A549 treated with RU486 at 1 μM for 4 hours (cell line): ENCODE measurements at places on chromosomes 4 and X. TPM values are rescaled to one million over a fixed set of nuclear protein-coding genes. Genes with fewer than 3 reads are reported as not detected.

The FHDC1 gene
- 0.34 to 0.42 TPM (median 0.38 TPM) in 5 replicates for total RNA-seq

The HTRA3 gene
- total RNA-seq = 14.4 to 20.0 TPM (median 17.9 TPM) in 5 replicates

The ADGRG2 gene
- total RNA-seq = 4.6 to 7.0 TPM (median 6.4 TPM) in 5 replicates

The GPR82 gene
- not detected in 5 replicates for total RNA-seq

The TMEM33 gene
- total RNA-seq = 29.3 to 49.2 TPM (median 48.1 TPM) in 5 replicates

The ABCB7 gene
- total RNA-seq = 14.2 to 17.7 TPM (median 16.7 TPM) in 5 replicates

The GRIA3 gene
- not detected in 5 replicates for total RNA-seq

The AKAP14 gene
- not detected in 5 replicates for total RNA-seq

The ARR3 gene
- not detected in 5 replicates for total RNA-seq

The L1CAM gene
- total RNA-seq = 18.0 to 23.1 TPM (median 20.8 TPM) in 5 replicates

The CLDN34 gene
- total RNA-seq = not detected in 5 replicates

The UGT2B15 gene
- 0.09 to 0.13 TPM in 2 of 5 replicates, not detected in the others for total RNA-seq

The STS gene
- 1.5 to 2.3 TPM (median 2.1 TPM) in 5 replicates for total RNA-seq

The MSANTD1 gene
- total RNA-seq = 0.05 to 0.21 TPM (median 0.13 TPM) in 5 replicates

The SULT1B1 gene
- 0.14 TPM in 1 of 5 replicates, not detected in the others for total RNA-seq

The TRPC5OS gene
- not detected in 5 replicates for total RNA-seq

The OTC gene
- not detected in 5 replicates for total RNA-seq

The GPR143 gene
- 0.16 to 0.33 TPM (median 0.27 TPM) in 4 of 5 replicates, not detected in the other for total RNA-seq

The PRSS12 gene
- 0.18 to 0.66 TPM (median 0.20 TPM) in 5 replicates for total RNA-seq

The TMEM144 gene
- 1.7 to 4.5 TPM (median 3.4 TPM) in 5 replicates for total RNA-seq

The KIF4A gene
- total RNA-seq = 24.2 to 29.0 TPM (median 27.9 TPM) in 5 replicates

The ABLIM2 gene
- 0.54 to 0.88 TPM (median 0.58 TPM) in 5 replicates for total RNA-seq

The CT45A8 gene
- total RNA-seq = not detected in 5 replicates

The ZFP92 gene
- total RNA-seq = 0.31 to 0.62 TPM (median 0.50 TPM) in 5 replicates

The USP51 gene
- total RNA-seq = 0.30 to 0.49 TPM (median 0.45 TPM) in 5 replicates

The CNKSR2 gene
- 2.4 to 3.1 TPM (median 2.6 TPM) in 5 replicates for total RNA-seq

The COL25A1 gene
- not detected in 5 replicates for total RNA-seq

The XAGE2 gene
- not detected in 5 replicates for total RNA-seq

The LINC00632 gene
- total RNA-seq = 1.0 to 3.0 TPM (median 2.3 TPM) in 5 replicates

The HS3ST1 gene
- total RNA-seq = 0.33 to 0.67 TPM (median 0.42 TPM) in 5 replicates

The SUPT20HL1 gene
- total RNA-seq = not detected in 5 replicates

The FAM156A gene
- total RNA-seq = 11.5 to 17.6 TPM (median 14.5 TPM) in 5 replicates

The NUDT10 gene
- total RNA-seq = 0.31 to 0.62 TPM (median 0.40 TPM) in 5 replicates

The CT47A7 gene
- not detected in 5 replicates for total RNA-seq

The COL4A5 gene
- total RNA-seq = 7.0 to 16.0 TPM (median 11.8 TPM) in 5 replicates

The PRRG1 gene
- total RNA-seq = 4.5 to 8.9 TPM (median 7.3 TPM) in 5 replicates

The SRPK3 gene
- 0.02 to 0.05 TPM (median 0.02 TPM) in 3 of 5 replicates, not detected in the others for total RNA-seq

The NRK gene
- total RNA-seq = not detected in 5 replicates

The ASIC5 gene
- total RNA-seq = not detected in 5 replicates

The EFHC2 gene
- total RNA-seq = 0.21 to 0.42 TPM (median 0.27 TPM) in 5 replicates

The GJB1 gene
- 0.19 TPM in 1 of 5 replicates, not detected in the others for total RNA-seq

The CSAG1 gene
- 0.25 to 0.82 TPM (median 0.59 TPM) in 5 replicates for total RNA-seq

The NKX3-2 gene
- total RNA-seq = 0.09 to 0.19 TPM (median 0.14 TPM) in 5 replicates

The ALB gene
- 0.06 to 5.8 TPM in 2 of 5 replicates, not detected in the others for total RNA-seq

The SOX3 gene
- not detected in 5 replicates for total RNA-seq

The INTU gene
- 1.0 to 2.3 TPM (median 1.3 TPM) in 5 replicates for total RNA-seq

The CT45A5 gene
- total RNA-seq = 0.26 TPM in 1 of 5 replicates, not detected in the others

The ENPP6 gene
- total RNA-seq = not detected in 5 replicates

The C4orf50 gene
- not detected in 5 replicates for total RNA-seq

The RASGEF1B gene
- total RNA-seq = 0.25 TPM in 1 of 5 replicates, not detected in the others

The SLC6A14 gene
- total RNA-seq = 0.02 TPM in 2 of 5 replicates, not detected in the others

The PHOX2B gene
- total RNA-seq = not detected in 5 replicates

The TRIML2 gene
- 58.0 to 89.4 TPM (median 61.4 TPM) in 5 replicates for total RNA-seq

The ZNF275 gene
- 4.3 to 6.0 TPM (median 5.5 TPM) in 5 replicates for total RNA-seq

The INPP4B gene
- 3.2 to 7.6 TPM (median 6.7 TPM) in 5 replicates for total RNA-seq
